ENCODE measurements at places on chromosomes 2 and 18. TPM values are rescaled to one million over a fixed set of nuclear protein-coding genes. Genes with fewer than 3 reads are reported as not detected.

The SRSF7 gene
- 141 TPM for total RNA-seq

DNA sequence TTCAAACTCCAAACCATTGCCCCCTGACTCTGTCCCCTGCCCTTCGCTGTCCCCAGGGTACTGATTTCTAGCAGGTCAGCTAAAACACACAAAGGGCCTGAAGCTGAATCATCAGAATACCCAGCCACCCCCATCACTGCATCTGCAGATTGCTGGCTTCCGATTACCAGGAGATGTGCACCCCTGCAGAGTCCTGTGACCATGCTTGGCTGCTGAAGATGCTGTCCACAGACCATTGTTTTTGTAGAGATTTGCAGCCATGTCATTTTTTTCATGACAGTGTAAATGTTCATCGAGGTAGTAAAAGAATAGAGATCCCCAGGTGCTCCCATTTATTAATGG is 463.3 kb downstream of the STK39 start:
- DNase-seq: no peak

DNA sequence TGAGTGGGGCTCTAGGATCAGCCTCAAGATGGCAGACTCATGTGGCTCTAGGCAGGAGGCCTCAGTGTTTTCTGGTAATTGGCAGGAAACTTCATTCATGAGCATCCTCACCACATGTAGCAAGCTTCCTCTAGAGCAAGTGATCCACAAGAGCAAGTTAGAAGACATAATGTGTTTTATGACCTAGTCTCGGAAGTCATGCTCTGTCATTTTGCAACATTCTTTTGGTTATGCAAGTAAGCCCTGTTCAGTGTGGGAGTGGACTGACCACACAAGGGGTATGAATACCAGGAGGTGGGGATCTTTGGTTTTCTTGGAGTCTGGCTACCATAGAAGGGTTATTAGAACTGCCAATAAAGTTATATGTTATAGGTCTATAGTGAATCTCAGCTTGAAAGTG is 66.8 kb upstream of the STK39 start:
- no peak for DNase-seq

DNA sequence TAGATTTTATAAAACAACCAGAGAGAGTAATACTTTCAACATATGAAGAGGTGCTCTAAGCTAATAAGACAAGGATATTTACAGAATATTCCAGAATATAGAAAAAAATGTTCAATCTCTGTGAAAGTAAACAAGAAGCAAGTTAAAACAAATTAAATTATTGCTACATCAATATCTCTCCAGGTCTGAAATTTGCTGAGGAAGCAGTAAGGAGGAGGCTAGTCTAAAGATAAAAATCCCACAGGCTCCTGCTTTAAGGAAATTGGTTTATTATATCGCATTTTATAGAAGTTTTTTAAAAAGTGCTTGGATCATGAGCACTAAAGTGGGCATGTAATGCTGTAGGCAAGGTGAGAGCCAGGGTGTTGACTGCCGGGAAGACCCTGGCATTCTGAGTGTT is 39.7 kb upstream of the ASB18 start:
- DNase-seq: no peak

DNA sequence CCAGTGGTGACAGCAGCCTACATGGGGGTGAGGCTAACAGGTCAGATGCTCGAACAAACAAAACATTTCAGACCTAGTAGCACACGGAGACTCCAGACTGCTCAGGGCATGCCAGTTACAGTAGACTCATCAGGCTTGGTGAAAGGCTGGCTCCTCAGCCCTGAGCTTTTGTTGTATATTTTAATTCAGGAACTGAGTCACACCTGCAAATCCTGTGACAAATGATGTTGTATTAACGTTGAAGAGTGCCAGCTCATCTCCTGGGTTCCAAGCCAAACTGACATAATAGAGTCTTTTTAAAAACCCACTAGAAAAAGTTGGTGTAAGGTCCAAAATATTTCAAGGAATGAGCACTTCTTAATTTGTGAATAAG is 65.3 kb downstream of the C1D start:
- no peak for DNase-seq

The ABCG8 gene
- not detected for total RNA-seq
